ENCODE measurements at places on chromosomes 1 and 21. TPM values are rescaled to one million over a fixed set of nuclear protein-coding genes. Genes with fewer than 3 reads are reported as not detected.

DNA sequence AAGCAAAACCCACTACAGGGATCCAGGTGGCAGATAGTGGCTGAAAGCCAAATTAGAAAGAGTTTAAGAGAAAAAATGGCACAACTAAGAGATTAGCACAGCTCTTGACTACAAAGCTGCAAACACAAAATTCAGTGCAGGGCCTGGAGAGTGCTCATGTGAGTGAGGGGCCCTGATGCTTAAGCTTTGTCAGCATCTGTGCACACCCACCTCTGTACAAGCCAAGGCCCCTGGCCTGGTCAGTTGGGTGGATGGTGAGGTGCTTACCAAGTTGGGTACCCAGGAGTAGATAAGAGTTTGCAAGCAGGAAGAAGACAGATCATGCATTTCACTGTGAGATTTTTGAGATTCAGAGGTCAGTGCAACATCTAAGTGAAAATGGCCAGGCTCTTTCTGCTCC is 62.7 kb upstream of the ATP1B1 start:
- DNase-seq: no peak

GRCh38 chr1:241819340-241819866 is 28.6 kb upstream of the EXO1 start:
- no peak for DNase-seq

The CCDC24 gene
- total RNA-seq: 12.4 TPM

DNA sequence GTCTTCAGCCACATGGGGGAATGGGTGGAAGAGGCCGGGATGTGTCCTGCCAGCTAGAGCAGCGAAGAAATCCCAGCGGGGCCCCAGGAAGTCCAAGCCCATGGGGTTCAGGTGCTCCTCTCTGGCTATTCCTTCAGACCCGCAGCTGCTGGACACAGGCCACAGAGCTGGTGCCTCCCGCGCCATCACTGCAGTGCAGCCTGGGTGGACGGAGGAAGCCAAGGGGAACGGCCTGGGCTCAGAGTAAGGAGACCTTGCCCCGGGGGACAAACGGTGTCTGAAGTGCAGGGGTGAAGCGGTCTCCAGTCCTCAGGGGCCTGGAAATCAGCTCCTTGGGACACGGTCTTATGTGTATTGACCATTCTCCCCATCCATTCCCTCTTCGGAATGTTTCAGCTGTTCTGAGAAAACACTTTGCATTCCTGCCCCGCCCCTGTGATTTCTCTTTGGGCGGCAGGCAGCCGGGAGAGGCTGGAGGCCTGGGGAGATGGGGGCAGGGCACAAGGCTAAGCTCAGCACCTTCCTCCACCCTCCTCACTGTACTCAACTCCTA is 18.4 kb downstream of the MTHFR start:
- no peak for DNase-seq

The TMEM81 gene
- 2.0 TPM for total RNA-seq

- no peak for DNase-seq
Measured at GRCh38 chr1:180513531-180513930, 11.2 kb upstream of the ACBD6 start.

- DNase-seq: no peak
Measured at GRCh38 chr1:119347858-119348257, 20.7 kb upstream of the HAO2 start.

GRCh38 chr1:62285984-62286785 is 33.0 kb downstream of the KANK4 start:
- DNase-seq: no peak

The WNT2B gene
- 0.74 TPM for total RNA-seq

All from foreskin keratinocyte (primary cell).